ENCODE measurements at places on chromosomes 16 and 17. TPM values are rescaled to one million over a fixed set of nuclear protein-coding genes. Genes with fewer than 3 reads are reported as not detected.

GRCh38 chr17:40846515-40847144 lies 20.4 kb downstream of the KRT12 start:
- DNase-seq = no peak

Gene MYH1
- total RNA-seq = not detected

- no peak for DNase-seq
Observed at GRCh38 chr17:56948491-56948890, 12.4 kb downstream of the COIL start.

Gene GP1BA
- 0.13 TPM for total RNA-seq

Gene PLK1
- total RNA-seq = 0.52 TPM

Gene CCL8
- 0.35 TPM for total RNA-seq

Gene VMO1
- 1.1 TPM for total RNA-seq

- DNase-seq = peak; percentile 75
Observed at GRCh38 chr16:85162478-85163277, 50.4 kb upstream of the CIBAR2 start.

- DNase-seq = no peak
Observed at GRCh38 chr17:78226759-78227454, 4.5 kb upstream of the TMEM235 start.

DNA sequence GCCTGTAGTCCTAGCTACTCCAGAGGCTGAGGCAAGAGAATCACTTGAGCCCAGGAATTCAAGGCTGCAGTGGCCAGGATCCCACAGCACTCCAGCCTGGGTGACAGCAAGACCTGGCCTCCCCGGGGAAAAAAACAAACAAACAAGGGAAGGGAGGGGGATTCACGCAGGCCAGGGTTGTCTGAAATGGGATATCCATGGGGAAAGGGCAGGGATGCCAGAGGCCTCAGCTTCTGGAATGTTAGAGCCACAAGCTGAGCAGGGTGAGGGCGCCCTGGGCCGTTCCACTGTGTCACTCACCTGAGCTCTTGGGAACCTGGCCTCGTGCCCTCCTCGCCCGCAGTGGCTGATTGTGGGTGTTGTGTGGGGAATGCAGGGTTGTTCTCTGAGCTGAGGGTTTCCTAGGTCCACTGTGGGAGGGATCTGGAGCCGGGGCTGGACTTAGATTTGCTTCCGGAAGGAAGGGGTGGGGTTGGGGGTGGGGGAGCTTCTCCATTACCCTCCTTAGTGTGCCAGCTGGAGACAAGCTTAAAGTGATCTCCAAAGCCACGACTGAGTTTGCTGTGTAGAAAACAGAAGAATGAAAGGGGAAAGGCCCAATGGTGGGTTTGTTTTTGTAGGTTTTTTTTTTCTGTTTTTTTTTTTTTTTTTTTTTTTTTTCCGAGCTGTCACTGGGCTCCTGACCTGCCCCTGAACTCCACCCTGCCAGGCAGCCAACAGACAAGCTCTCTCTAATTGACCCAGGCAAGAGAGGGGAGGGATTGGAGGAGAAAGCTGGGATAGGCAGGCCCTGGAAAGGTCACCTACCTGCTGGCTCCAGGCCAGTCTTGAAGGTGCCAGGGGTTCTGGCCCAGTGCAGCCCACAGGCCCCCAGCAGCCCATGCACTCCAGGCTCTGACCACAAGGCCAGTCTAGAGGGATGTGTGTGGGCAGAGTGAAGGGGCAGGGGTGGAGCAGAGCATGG lies at the start of gene SULT1A1:
SULT1A1 (minus strand) TSS at position 414 of the 964 bp plus-strand sequence. CDS start 1,189 bp downstream, outside the sequence.
- peak; percentile 71 for DNase-seq

- DNase-seq = no peak
Observed at GRCh38 chr17:1627182-1627981, 1.3 kb downstream of the SLC43A2 start.

Gene HBZ
- not detected for total RNA-seq

DNA sequence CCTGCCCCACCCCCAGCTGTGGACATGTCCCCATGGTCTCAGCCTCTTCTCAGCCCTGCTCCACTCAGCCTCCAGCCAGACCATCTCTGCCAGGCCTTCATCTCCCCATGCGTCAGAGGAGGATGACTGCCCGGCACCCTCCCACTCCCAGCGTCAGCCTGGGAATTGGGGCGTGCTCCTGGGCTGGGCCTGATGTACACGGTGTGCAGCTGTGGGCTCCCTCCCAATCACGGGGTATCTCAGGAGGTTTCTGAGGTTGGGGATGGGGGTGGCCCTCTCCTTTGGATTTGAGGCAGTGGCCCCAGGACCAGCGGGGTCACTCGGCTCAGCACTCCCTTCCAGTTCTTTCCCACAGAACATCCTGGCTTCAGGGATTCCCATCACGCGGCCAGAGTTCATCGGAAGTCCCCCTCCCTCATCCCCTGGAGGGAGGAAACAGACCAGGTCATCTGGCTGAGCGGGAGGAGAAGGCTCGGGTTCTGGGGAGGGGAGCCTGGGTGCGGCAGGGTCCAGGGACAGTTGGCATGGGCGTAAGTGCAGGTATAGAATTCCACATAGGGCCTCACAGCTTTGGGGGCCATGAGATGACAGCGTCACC lies 36.9 kb downstream of the SOCS3 start:
- peak; percentile 85 for DNase-seq

All from left cardiac atrium (tissue), 4 donors.